AG04449 (cell line): ENCODE measurements at places on chromosomes 2 and 18.

- no peak for DNase-seq
Measured at GRCh38 chr2:162914161-162914560, 75.6 kb upstream of the KCNH7 start.

DNA sequence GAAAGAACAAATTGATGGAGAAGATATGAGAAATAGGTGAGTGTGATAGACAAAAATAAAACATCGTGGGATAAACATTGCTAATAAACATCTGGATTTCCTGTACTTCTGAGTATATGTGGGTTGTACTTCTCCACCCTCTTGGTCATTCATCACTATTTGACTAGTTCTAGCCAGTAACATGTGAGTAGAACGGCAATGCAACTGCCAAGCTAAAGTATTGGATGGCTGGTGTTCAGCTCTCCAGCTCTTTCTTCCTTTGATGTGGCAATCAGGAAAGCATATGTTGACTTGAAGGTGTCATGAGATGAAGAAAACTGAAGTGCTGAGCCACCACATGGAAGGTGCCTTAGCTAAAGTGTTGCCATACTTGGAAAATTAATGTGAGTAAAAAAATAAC lies 144.9 kb downstream of the SCG2 start:
- DNase-seq: no peak

- no peak for DNase-seq
Measured at GRCh38 chr2:164910101-164910899, 45.0 kb downstream of the SLC38A11 start.

DNA sequence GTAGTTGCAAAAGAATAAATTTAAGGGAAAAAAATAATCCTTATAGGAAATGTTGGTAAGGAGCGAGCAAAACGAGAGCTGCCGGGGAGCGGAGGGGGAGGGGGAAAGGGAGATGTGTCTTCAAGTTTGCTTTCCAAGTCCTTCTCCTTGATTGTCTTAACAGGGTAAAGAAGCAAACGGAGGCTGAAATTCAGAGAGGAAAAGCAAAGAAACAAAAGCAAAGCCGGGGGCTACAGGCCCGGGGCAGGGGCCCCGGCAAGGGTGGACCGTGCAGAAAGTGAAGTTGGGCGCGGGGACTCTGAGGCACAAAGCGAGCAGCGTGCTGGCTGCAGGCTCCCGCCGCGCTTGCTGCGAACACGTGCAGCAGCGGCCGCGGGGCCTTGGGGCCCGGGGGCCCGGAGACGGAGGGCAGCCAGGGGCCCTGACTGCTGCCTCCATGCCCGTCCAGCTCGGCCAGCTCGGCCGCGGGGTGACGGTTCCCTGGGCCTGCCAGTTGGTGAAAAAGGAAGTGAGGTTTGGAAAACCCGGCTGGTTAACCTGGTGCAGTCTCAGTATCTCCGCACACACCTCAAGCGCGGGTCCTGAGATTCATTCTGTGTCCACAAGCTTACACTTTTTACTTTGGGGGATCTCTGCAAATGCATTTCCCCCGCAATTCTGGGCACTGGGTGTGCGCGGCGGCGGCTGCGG lies 4.1 kb downstream of the BCL11A start:
- no peak for DNase-seq

DNA sequence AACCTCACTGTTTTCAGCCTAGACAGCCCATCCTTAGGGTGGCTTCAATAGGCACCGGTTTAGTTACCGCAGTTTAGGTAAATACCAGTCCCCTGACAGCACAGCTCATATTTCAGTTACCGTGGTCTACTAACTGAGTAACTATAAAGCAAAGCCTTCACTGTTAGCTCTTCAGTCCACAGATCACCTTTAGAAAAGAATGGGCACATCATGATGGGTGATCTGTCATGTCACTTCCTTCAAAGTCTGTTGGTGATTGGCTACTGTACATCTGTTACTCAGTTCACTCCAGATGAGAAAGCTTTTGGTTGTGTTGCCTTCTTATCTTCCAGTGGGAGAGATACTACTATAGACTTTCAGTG lies 21.0 kb downstream of the SLC20A1 start:
- DNase-seq: no peak

DNA sequence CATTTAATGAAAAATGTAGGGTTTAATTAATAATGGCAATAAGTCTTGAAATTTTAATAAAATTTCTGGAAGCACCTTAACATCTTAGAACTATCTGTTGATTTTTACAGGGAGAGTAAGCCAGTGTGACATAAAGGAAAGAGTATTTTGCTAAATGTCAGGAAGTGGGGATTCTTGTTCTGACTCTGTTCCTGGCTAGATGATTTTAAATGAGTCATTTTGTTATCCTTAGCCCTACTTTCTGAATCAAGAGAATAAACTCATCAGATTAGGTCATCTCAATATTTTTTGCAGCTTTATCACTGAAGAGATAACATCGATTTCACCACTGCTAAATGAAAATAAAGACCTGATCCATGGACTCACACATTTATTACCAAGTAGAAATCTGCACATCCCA lies 377.5 kb upstream of the CYRIA start:
- peak; percentile 17 for DNase-seq
